Immature natural killer cell (primary cell): ENCODE measurements at places on chromosomes 5 and 9. TPM values are rescaled to one million over a fixed set of nuclear protein-coding genes. Genes with fewer than 3 reads are reported as not detected.

DNA sequence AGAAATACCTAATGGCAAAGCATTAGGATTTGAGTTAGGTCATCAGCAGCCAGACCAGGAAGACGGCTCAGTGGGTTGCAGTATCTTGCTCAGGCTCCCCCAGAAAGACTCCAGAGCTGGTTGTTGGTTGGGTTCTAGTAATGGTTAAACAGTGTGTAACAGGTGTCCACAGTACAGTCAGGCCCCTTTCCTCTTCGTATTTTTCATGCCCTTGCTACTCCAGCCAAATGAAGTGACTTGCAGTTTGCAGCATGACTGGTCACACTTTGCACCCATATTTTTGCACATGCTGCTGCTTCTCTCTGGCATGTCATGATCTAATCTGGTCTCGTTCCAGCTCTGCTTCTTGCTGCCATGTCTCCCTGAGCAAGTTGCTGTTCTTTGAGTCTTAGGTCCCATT lies 60.6 kb upstream of the TRPC7 start:
- H3K36me3 ChIP-seq, result no peaks in the 10 kb centered on the region
- H3K27ac ChIP-seq, result no peak overlapping the region
- no peak overlapping the region for H3K4me3 ChIP-seq
- H3K27me3 ChIP-seq, result no peaks in the 10 kb centered on the region
- DNase-seq, result no peak
- no peaks in the 10 kb centered on the region for H3K4me1 ChIP-seq

Gene SHISAL2B
- polyA plus RNA-seq, result not detected

DNA sequence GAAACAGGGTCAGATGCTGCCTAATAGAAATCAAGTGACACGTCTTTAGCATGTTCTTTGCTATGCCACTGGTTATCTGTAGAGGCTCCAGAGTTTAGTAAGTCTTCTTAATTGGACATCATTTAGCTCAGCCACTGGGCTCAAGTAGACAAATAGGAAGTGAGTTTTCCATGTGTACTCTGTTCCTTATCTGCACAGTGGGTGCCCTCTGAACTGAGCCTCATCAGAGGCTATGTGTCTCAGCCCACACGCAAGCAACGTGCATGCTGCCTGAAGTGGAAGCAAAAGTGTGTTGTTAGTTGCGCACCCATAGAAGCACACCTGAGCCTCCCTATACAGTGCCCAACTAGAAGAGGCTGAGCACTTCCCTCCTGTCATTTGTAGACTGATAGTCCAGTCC lies 134.7 kb downstream of the SEMA5A start:
- DNase-seq, result no peak
- H3K36me3 ChIP-seq, result no peaks in the 10 kb centered on the region
- H3K4me3 ChIP-seq, result no peak overlapping the region
- no peaks in the 10 kb centered on the region for H3K4me1 ChIP-seq
- no peak overlapping the region for H3K27ac ChIP-seq

- no peak overlapping the region for H3K4me3 ChIP-seq
- H3K27me3 ChIP-seq, result peaks cover 2% of the 10 kb centered on the region
- H3K36me3 ChIP-seq, result no peaks in the 10 kb centered on the region
- H3K27ac ChIP-seq, result peak overlapping the region; percentile 89
- peaks cover 30% of the 10 kb centered on the region for H3K4me1 ChIP-seq
- no peak for DNase-seq
These were observed 1.8 kb downstream of the AQP3 start for GRCh38 chr9:33445389-33446239.

Gene C5orf34
- 3.3 TPM for polyA plus RNA-seq

- H3K27me3 ChIP-seq, result peaks cover 7% of the 10 kb centered on the region
- H3K36me3 ChIP-seq, result peaks cover 36% of the 10 kb centered on the region
- no peak overlapping the region for H3K27ac ChIP-seq
- no peaks in the 10 kb centered on the region for H3K4me1 ChIP-seq
- H3K4me3 ChIP-seq, result no peak overlapping the region
These were observed 2.8 kb downstream of the SMIM32 start for GRCh38 chr5:136190091-136190720.

Gene TAL2
- not detected for polyA plus RNA-seq

- DNase-seq, result no peak
- H3K27ac ChIP-seq, result no peak overlapping the region
- peaks cover 48% of the 10 kb centered on the region for H3K4me1 ChIP-seq
These were observed 7.0 kb downstream of the SCAMP1 start for GRCh38 chr5:78367318-78367991.

Gene OR13C8
- not detected for polyA plus RNA-seq

Gene JAKMIP2
- polyA plus RNA-seq, result 5.4 TPM

DNA sequence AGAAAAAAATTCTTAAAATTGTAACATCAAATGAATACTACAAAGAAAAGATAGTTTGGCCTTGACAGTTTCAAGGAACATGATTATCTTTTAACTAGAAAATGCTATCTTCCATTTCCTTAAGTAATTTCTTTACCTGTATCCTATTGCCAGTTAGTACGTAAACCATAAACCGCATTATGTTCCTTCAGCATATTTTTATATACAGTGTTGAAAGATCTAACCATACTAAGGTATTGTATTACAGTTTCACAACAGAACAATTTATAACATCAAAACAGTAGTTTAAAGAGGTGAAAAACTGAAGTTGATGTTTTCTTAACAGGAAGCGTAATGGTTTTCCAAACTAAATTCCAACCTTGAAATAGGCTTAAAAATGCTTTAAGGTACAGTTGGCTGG lies 45.1 kb downstream of the GLRX start:
- peaks cover 4% of the 10 kb centered on the region for H3K36me3 ChIP-seq
- no peak overlapping the region for H3K4me3 ChIP-seq
- H3K27ac ChIP-seq, result peak overlapping the region; percentile 19
- H3K27me3 ChIP-seq, result peaks cover 5% of the 10 kb centered on the region
- DNase-seq, result no peak

GRCh38 chr9:134728801-134729495 lies 87.3 kb downstream of the COL5A1 start:
- no peaks in the 10 kb centered on the region for H3K36me3 ChIP-seq
- H3K4me1 ChIP-seq, result peaks cover 11% of the 10 kb centered on the region
- no peak for DNase-seq
- peaks cover 2% of the 10 kb centered on the region for H3K27me3 ChIP-seq
- H3K4me3 ChIP-seq, result no peak overlapping the region
- H3K27ac ChIP-seq, result no peak overlapping the region

Gene ANKRD55
- polyA plus RNA-seq, result not detected

Gene PCDHB14
- not detected for polyA plus RNA-seq

Gene NR5A1
- not detected for polyA plus RNA-seq

- peaks cover 2% of the 10 kb centered on the region for H3K27me3 ChIP-seq
- H3K27ac ChIP-seq, result no peak overlapping the region
- H3K4me3 ChIP-seq, result no peak overlapping the region
- H3K36me3 ChIP-seq, result no peaks in the 10 kb centered on the region
These were observed 29.8 kb upstream of the VCAN start for GRCh38 chr5:83441747-83442146.

DNA sequence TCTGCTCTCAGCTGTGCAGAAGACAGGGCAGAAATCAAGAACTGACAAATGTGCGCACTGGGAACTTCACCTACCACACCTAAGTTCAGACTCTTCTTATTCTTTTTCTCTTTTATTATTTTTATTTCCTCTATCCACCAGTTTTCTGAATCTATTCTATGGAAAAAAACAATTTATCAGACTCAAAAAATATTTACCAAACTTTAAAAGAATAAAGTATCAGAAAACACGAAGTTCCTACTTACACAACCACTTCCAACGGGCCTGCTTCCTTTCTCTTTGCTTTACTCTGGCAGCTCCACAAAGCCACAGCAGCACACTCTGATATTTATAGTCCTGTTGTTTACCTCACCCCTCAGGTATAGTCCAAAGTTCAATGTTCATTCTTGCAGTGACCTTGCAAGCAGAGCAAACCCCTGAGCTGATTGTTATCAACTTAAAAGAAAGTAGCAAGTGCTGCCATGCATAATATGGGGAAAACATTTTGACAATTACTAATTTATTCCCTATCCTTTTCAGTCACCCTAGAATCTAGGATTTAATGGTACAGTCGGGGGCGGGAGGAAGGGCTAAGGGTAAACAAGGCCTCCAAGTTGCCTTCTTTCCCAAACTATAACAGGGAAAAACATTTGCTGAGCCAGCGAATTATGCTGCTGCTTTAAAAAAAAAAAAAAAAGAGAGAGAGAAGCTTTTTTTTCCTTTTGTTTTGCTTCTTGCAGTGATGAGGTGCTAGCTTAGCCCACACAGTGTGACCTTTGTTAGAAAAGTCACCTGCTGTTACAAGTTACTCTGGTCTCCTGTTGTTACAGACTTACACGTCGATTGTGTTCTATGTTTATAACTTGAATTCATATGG lies at the start of gene SELENOP:
SELENOP (minus strand) TSS at position 302 of the 856 bp plus-strand sequence. CDS start 3,539 bp downstream, outside the sequence.
- no peaks in the 10 kb centered on the region for H3K36me3 ChIP-seq
- H3K4me1 ChIP-seq, result peaks cover 8% of the 10 kb centered on the region
- H3K27ac ChIP-seq, result no peak within 1 kb of the TSS

Gene SLC6A7
- not detected for polyA plus RNA-seq

DNA sequence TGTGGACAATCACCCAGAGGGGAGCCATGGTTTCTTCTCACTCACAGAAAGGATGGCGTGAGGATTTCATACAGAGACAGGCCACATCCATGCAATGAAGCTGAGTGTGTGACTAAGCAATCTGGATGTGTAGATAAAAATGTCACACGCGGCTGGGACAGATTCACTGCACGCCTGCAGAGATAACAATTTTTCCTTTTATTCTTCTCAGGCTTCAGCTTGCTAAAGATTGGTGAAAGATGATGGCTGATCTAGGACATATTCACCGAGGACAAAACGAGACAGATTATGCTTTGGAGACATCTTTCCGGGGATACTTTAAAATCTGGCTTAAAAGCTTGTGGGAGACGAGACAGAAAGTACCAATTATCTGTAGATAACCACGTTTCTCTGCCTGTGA lies 313.9 kb upstream of the TRPC7 start:
- H3K27ac ChIP-seq, result no peak overlapping the region
- no peaks in the 10 kb centered on the region for H3K4me1 ChIP-seq
- no peaks in the 10 kb centered on the region for H3K36me3 ChIP-seq

DNA sequence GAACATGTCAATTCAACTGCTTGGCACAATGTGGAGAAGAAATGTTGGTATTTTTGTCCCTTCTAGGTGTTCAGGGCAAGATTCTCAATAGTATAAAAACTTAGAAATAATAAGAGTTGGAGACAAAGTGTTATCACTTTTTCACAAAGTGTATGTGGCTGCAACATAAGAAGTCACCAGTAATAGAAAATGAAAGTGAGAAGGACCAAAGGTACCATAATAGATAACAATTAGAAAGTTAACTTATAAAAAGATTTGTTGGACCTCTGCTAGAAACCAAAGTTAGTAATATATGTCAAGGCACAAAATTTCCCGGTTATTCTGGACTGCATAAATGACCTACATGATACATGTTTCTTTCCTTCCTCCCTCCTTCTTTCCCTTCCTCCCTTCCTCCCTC lies 1535.3 kb downstream of the EFNA5 start:
- no peak overlapping the region for H3K4me3 ChIP-seq
- no peaks in the 10 kb centered on the region for H3K4me1 ChIP-seq
- H3K27me3 ChIP-seq, result no peaks in the 10 kb centered on the region
- no peak overlapping the region for H3K27ac ChIP-seq

Gene OBP2B
- polyA plus RNA-seq, result not detected

GRCh38 chr5:67066815-67067214 lies 129.8 kb downstream of the CD180 start:
- no peaks in the 10 kb centered on the region for H3K27me3 ChIP-seq
- no peak overlapping the region for H3K27ac ChIP-seq
- H3K36me3 ChIP-seq, result peaks cover 4% of the 10 kb centered on the region
- no peak for DNase-seq

DNA sequence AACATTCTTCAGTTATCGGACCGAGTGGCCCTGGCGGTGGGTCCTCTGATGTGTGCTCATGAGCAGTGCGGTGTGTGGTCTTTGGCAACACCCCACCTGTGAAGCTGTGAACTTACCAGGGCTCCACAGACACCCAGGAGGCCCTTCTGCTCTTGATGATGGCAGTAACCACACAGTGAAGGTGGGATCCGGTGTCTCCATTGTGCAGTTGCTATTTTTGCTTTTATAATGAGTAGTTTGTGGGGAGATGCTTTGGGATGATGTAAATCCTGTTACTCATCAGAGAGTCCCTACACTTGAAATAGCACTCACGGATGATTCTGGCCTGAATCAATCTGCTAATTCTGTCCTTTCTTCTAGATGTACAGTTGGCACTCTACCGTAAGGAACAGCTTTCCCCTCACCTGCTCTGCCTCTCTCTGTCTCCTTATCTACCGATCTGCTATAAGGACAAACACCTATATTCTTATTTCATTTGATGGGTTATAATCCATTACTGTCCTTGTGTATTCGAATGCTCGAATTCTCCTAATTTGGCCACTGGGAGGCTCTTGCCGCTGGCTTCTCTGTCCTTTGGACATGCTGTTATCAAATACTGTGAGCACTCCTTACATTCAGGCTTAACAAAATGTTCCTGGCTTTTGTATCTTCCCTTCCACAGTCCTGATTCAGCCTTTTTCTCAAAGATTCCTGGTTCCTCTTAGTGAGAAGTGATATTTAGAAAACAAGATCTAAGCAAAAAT lies 20.2 kb downstream of the ATPSCKMT start:
- no peak for DNase-seq
- H3K4me3 ChIP-seq, result no peak overlapping the region
- H3K36me3 ChIP-seq, result peaks cover 48% of the 10 kb centered on the region
- H3K27me3 ChIP-seq, result no peaks in the 10 kb centered on the region

DNA sequence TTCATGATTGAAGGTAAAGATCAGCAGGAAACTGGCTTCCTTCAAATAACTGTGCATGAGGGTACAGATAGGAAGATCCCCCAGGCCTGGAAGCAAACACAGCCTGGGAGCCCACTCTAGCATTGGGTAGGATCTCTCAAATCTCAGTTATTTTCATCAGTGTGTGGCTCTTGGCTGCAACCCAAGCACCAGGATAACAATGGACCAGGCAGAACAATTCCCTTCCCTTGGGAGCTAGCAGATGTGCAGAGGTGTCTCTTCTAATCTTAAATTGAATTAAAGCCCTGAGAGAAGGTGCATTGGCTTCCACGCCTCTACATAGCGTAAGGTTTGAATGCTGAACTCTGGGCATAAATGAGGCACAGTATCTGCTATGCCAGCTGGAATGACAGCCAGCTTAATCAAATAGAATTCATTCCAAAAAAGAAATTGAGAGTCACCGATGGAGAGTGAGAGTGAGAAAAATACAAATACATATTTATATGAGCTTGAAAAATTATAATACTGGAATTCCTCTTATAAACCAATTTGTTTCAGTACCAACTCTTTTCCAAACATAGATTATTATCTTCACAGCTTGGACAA lies 957.3 kb downstream of the CDH12 start:
- no peak overlapping the region for H3K4me3 ChIP-seq
- no peaks in the 10 kb centered on the region for H3K27me3 ChIP-seq
- no peak for DNase-seq
- H3K36me3 ChIP-seq, result no peaks in the 10 kb centered on the region
- no peaks in the 10 kb centered on the region for H3K4me1 ChIP-seq
- H3K27ac ChIP-seq, result no peak overlapping the region

Gene BSPRY
- 1.9 TPM for polyA plus RNA-seq

DNA sequence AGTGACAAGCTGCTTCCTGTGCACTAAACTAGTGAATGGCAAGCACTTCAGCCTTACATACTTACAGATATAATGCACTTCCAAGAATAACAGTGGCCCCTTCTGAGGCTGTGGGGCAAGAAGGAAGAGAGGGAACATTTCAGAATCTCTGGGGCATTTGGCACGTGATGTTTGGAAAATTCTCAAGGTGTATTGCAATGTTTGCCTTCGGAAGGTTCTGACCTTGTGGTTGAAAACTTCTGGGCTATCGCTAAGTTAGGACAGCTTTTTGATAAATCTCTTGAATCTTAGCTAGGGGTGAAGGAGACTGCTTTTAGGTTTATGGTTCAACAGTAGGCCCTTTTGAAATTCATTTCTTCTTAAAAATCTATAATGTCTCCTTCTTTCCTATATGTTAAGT lies 7.1 kb upstream of the FGF10 start:
- no peak for DNase-seq
- H3K4me3 ChIP-seq, result no peak overlapping the region
- H3K27ac ChIP-seq, result no peak overlapping the region
- H3K27me3 ChIP-seq, result no peaks in the 10 kb centered on the region
- no peaks in the 10 kb centered on the region for H3K36me3 ChIP-seq
